ENCODE measurements at places on chromosomes 6 and 20.

DNA sequence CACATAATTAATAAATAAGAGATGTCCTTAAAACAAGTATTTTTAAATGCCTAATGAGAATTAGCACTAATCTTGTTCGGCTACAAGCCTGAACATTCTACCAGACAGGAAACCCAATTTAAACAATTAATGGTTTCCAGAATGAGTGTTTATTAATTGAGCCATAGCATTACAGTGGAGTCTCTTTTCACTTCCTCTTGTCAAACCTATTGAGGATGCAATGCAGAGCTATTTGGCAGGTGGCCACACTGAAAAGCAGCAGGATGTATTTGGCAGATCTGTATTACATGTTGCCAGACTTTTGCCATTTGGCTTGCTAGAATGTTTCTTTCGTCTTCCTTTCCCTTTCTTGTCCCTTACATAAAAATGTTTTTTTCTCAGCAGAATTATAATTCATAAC lies 475.2 kb upstream of the MARCKS start:
- DNase-seq: no peak

DNA sequence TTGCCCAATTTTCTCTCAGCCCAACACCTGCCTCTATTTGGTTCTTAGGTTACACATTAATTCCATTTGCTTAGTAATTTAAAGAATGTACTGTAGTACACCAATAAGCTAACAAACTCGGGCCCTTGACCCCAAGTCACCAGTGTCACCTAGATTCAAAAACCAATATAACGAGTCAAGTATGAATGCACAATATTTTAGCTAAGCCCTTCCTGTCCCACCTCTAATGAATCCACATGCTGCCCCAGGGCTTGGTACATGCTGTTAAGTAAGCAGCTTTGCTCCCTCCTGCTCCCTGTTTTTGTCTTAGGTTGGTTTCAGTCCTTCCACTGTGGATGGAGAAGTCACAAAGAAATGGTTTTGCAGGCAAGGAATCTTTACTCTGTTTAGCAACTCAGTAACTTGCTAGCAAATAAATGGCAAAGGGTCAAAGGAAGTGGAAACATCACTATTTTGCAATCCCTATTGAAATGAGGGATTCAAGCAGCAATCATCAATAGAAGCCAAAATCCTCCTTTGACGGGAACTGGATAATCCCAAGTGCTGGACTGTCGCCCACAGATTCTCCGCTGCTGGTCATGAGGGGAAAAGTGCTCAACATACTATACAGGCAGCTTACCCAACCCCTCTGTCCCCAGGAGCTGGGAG lies 5.0 kb upstream of the MPC1 start:
- DNase-seq: no peak

GRCh38 chr6:167153521-167153959 lies 4.2 kb downstream of the GPR31 start:
- no peak for DNase-seq

DNA sequence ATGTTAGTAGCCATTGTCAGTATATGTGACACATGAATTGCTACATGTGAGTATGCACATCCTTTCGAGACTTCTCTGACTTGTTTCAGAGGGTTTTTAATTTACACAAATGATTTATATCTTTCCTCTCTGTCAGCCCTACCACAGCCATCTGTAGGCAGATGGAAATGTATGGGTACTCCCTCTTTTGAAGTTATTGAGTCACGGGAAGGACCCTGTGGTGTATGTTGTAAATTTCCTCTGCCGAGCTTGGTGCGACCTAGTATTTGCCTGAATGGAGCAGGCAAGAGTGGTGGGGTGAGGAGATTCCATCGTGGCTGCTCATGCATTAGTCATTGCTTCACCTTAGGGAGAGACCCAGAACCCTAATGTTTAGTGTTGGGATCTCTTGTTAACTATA lies 171.9 kb downstream of the JARID2 start:
- DNase-seq: peak; percentile 46

DNA sequence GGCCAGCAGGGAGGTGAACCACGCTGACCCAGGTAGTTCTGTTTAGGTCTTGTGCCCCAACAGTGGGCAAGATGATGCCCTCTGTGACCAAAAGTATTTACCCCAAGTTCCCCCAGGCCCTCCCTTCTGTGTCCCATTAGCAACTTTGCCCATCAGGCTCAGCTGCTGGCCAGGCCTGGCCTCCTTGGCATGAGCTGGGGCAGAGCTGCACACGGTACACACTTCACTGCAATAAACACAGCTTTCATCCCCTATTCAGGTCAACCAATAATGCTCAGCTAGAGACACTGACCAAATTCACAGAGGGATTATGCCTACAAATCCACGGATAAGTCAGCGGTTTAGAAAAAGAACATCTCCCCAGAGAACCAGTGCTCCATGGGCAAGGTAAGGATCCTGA lies 103.7 kb downstream of the SLC23A2 start:
- no peak for DNase-seq

- no peak for DNase-seq
Measured at GRCh38 chr6:53162606-53163005, 14.0 kb upstream of the GCM1 start.

GRCh38 chr20:45841407-45842129 lies 8.0 kb downstream of the SNX21 start:
- no peak for DNase-seq

DNA sequence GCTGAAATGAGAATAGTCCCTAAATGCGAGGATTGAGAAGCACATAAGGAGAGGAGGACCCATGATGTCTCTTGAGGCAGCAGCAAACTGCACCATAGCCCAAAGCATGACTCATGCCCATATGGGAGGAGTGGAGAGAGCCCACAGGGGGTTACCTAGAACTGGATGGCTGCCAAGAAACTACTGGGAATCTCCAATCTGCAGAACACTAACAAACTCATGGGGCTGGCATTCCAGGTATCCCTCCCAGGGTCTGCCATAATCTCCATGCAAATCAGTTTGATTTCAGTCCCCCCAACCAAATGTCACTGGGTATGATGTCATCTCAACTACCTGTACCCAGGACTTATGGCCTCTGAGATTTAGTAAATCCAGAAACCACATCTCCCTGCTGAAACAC lies 410.5 kb downstream of the PTPRT start:
- no peak for DNase-seq

DNA sequence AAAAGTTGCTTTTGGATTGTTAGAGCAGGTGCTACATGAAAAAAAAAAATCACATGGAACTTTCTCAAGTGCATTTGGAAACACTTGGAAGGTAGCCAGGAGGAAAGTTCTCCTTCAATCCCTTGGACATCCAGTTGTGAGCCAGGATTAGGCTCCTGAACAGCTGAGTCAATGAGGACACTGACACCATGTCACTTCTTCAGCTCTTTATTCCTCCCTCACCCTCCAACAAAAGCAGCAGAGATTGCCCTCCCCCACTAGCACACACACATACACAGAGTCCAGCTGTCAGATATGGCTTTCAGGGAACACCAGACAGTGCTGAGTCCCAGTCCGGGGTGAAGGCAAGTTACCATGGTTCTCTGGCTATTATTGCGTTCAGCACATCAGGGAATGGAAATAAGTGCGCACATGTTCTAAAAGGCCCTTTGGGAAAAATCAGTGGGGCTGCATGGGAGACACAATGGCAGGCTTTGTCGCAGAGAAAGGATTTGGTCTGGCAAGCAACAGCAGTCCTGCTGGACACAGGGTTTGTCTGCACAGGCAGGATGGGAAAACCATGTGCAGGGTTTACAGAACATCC lies 124.7 kb upstream of the MARCKS start:
- DNase-seq: no peak

GRCh38 chr20:52096117-52096516 lies 95.5 kb downstream of the ZFP64 start:
- no peak for DNase-seq

DNA sequence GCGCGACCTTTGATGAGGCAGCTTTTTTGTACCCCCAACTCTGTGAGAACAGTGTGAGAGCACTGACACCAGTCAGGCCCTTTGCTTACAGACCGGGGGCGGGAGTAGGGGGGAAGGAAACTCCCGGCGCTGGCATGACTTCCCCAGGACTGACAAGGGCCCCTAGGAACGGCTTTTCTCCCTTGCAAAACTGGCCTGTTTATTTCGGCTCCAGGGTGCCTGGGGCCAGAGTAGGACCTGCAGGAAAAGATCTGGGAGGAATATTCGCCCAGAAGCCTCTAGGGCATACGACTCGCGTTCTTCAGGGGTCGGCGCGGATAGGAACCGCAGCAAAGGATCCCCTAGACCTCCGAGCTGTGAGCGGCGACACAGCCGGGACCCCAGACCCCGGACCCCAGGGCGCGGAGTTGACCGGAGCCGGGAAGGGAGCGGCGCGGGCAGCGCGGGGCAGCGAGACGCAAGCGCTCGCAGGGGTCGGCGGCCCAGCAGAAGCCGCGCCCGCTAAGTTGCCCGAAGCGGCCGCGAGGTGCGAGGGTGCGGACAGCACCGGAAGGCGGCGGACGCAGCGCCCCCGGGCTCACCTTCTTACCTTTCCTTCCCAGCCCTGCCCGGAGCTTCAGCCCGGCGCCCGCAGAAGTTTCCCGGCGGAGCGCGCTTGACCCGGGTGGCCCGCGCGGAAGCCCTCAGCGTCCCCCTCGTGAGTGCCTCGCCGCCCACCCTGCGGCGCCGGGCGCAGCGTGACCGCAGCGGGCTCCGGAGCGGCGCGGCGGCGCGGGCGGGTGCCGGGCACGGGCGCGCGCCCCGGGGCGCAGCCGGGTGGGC lies at the start of gene POPDC3:
POPDC3 (minus strand) TSS at position 771 of the 822 bp plus-strand sequence. CDS start 18,105 bp downstream, outside the sequence.
- DNase-seq: peak; percentile 12

GRCh38 chr6:20584100-20584731 lies 50.0 kb downstream of the CDKAL1 start:
- no peak for DNase-seq

DNA sequence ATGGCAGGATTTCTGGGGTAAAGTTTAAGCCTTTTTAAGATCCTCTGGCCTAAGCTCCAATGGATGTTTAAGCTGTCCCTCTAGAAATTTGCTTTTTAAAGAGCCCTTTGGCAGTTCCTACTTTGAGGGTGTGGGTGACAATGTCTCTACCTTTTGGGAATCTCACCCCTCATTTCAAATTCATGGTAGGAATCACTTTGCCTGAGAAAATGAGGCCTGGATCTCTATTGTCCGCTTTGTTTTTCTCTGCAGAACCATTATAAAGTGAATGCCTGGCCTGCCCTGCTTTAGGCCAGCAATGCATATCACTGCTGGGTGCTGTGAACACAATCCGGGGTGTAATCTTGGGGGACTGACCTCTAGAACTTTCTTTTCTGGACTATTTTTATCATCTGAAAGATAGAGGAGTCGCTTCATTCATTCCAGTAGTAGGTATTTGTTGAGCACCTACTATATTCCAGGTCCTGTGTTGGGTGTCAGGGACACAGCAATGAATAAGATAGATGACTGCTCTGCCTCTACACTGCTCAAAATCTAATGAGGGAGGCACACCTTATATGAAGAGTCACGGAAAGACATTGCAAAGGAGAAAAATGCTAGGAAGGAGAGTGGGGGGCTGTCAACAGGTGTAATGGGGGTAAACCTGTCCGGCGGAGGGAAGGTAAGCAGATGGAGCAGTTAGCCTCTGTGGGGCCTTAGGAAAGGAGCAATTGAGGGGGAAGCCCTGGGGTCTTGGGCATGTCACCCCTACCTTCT lies 8.6 kb upstream of the COMMD7 start:
- no peak for DNase-seq

- DNase-seq: no peak
Measured at GRCh38 chr20:62632575-62633090, 9.7 kb upstream of the SLCO4A1 start.

GRCh38 chr20:40769677-40770285 lies 80.7 kb upstream of the MAFB start:
- DNase-seq: no peak

DNA sequence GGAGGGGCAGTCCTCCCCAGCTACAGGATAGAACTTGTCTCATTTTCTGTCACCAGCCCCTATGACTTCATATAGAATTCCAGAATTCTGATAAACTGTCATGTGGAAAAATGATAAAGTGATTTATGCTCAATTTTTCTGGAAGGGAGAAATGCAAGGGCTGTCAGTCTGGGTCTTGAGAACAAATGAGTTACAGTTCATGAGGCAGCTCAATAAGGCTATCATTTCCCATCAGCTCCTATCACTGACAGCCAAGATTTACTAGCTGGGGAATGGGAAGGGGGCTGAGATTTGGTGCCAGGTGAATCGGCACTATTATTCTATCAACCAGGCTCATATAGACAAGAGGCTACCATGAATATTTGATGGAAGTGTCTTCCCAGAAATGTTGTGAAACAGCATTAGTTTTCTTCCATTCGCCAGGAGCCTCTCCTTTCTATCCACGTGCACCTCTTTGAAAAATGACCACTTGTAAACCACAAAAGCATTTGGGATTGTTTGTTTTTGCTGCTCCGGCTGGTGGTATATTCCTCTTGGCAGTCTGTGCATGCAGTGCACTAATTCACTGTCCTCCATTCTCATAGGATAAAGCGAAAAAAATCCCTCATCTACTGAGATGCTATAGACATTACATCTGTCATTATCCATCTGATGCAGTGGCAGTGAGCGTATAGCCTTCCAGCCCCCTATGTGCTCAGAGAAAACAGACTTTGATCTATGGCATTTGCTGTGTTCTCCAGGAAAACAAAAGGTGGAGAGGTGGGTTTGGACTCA lies 528.7 kb upstream of the RNF217 start:
- no peak for DNase-seq

GRCh38 chr6:36615018-36615761 lies 21.0 kb downstream of the SRSF3 start:
- peak; percentile 50 for DNase-seq

DNA sequence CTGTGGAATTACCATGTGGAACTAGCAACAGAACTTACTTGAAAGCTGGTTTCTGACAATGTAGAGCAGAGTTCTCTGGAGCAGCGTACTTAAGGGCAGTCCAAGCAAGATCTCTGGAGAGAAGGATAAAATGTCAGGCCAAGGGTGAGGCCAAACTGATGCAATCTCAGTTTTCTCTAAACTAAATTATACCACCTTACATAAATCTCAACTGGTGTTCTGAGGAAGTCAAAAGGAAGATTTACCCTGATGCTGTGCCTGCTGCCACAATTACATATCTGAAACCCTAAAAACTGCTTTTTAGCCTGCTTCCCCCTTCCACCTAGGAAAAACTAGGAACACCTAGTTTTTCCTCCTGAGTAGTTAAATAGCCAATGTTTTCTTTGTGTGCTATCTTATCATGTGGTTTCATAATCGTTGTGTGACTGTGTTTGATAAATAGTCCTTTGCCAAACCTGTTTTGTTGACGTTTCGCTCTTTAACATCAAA lies 28.1 kb downstream of the NCOA7 start:
- no peak for DNase-seq

DNA sequence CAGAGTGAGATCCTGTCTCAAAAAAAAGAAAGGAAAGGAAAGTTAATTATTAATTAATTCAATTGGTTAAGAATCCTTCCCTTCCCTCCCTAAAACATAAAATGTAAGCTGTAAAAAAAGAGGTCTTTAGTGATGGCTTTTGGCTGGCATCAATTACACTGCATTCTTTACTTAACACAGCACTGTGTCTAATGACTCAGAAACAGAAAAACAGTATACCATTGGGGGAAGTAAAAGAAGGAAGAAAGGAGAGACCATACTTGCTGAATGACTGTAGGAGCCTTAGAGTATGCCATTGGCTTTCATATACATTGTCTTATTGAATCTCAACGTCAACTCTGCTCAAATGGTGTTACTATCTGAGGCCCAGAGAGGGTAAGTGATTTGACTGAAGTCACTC lies 18.3 kb upstream of the CITED2 start:
- no peak for DNase-seq

GRCh38 chr6:5584078-5584482 lies 322.8 kb downstream of the FARS2 start:
- DNase-seq: no peak

Data from stimulated activated CD4-positive, alpha-beta T cell treated with anti-CD3 and anti-CD28 coated beads, Interleukin-2, amount 100 ng/mL, for 24 hours (primary cell).